ENCODE measurements at places on chromosomes 3 and 15.
A peak's percentile ranks its signal among the peaks of the same experiment; 100 is the strongest.

GRCh38 chr3:7518456-7518855 lies 657.5 kb downstream of the GRM7 start:
- DNase-seq = no peak

GRCh38 chr3:150359381-150359780 lies 48.7 kb upstream of the TSC22D2 start:
- DNase-seq = no peak

- no peak for DNase-seq
Measured at GRCh38 chr3:48429317-48429959, 448 bp downstream of the PLXNB1 start.

DNA sequence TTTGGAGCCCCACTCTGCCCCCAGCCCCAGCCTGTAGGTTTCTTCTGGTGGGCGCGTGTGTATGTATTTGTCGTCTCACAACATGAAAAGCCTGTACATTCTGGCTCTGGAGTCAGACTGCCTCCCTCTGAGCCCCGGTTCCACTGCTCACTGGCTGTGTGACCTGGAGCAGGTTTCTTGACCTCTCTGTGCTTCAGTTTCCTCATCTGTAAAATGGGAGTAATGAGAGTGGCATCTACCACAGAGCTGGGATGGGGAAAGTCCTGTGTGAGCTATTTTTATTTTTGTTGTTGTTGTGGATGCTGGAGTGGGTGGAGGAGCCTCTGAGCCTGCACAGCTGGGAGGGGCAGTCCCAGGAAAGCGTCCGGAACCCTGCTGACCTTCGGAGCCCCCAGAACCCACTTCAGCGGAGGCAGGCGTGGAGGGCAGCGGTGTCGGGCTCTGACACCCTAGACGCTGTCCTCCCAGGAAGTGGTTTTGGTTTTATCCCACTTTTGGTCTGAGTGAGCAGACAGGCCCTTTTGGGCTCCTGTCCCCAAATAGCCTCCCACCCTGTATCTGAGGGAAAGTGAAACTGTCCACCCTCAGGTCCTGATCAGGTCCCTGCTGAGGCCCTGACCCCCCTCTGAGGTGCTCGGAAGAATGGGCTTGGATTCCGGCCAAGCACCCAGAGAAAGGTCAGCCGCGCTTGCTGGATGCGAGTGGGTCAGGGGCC lies 103.5 kb downstream of the CHSY1 start:
- DNase-seq = no peak

DNA sequence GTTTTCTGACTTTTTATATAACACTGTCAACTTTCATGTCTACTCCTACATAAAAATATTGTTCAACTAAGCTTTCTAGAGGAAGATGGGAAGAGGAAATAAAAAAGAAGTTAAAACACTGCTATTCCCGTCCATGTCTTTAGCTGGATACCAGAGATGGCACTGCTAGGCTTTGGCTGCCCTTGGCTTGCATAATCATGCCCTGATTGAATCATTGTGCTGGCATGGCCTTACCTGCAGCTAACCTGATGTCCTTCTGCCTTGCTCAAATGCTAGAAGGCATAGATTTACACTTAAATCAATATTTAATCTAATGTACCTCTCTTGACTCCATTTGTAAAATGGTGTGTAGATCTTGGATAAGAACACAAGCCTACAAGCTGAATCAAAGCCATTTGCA lies 539.7 kb upstream of the IL12A start:
- DNase-seq = no peak

DNA sequence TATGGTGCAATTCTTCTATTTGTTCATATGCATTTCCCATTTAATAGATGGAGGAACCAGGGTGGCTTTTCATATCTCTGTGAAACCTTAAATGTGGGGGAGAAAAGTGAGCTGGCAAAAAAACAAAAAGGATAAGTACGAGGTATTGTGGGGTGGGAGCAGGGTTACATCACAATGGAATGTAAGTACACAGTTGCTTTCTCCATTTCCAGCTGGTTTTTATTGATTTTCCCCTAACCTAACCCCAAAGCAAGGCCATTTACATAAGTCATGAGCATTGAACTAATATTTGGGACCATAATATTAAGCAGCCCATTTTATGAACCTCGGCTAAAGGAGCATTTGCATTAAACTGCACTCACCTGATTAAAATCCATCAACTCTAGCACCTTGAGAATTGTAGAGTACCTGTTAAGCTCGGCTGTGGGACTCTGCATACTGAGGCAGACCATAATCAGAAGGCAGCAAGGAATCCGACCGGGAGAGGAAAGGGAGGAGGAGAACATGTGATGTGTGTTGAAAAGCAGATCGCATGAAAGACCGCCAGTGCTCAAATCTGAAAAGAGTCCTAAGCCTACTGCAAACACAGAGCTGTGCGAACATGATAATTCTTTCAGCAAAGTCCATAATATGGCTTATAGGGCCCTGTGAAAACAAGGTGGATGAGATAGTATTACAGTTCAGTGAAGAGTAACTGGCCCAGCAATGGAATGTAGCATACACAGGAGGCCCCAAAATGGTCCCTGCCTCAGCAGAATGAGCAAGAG lies 513.4 kb downstream of the FHIT start:
- DNase-seq = no peak

DNA sequence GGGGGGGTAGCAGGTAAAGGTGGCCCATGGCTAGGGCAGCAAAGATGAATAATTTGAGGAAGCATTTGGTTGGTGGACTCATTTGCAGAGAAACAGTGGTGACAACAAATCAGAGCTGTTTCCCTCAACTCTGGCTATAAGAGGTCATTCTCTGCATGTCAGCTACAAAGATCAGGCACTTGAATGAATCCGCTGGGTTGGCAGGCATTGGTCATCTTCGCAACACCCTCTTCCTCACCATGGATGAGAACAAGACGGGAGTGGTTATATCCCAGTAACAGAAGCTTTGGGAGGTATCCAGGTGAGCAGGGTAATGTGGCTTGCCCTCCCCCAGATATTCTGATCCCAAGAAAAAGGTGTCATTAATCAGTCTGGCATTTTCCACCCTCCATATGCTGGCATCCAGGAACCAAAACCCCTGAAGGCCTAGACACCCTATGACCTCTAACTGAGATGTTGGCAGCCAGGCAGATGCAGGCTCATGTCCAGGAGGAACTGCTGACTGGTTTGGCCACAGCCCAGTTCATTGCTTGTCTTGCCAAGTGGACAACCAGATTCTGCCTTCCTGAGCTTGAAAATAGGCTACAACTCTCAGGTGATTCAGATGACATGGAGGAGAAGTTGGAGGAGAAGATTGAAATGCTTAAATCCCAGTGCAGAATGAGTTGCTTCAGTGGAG lies 108.9 kb upstream of the TRIM42 start:
- no peak for DNase-seq

GRCh38 chr3:157232141-157232540 lies 72.2 kb upstream of the CCNL1 start:
- DNase-seq = no peak

DNA sequence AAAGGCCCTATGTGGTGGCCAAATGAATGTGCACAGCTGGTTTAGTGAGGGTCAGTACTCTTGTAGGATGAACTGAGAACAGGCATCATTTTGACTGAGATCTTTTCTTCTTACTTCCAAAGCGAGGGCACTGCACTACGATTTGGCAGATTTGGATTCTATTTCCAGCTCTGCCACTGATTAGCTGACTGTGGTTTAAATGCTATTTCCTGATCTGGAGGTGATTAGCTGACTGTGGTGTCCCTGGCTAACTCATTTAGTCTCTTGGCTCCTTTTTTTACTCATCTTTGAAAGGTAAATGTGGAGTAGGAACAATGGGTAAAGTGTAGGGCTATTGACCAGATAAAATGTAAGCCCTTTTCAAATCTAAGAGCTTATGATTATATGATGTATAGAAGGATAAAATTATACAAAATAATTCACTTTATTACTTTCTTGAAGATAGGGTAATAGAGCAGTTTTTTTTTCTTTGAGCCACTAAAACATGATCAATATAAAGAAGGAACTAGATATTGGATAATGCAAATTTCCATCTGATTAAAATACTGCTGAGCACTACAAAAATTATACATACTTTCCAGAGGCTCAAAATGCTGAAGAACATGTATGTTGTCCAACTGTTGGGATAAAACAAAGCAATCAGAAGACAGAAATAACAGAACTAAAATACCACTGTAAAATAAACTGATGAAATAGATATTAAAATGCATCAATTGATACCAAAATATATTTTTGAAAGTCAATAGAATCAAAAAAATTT lies 39.7 kb upstream of the PLOD2 start:
- DNase-seq = no peak

GRCh38 chr3:81443457-81443782 lies 318.0 kb downstream of the GBE1 start:
- DNase-seq = no peak

DNA sequence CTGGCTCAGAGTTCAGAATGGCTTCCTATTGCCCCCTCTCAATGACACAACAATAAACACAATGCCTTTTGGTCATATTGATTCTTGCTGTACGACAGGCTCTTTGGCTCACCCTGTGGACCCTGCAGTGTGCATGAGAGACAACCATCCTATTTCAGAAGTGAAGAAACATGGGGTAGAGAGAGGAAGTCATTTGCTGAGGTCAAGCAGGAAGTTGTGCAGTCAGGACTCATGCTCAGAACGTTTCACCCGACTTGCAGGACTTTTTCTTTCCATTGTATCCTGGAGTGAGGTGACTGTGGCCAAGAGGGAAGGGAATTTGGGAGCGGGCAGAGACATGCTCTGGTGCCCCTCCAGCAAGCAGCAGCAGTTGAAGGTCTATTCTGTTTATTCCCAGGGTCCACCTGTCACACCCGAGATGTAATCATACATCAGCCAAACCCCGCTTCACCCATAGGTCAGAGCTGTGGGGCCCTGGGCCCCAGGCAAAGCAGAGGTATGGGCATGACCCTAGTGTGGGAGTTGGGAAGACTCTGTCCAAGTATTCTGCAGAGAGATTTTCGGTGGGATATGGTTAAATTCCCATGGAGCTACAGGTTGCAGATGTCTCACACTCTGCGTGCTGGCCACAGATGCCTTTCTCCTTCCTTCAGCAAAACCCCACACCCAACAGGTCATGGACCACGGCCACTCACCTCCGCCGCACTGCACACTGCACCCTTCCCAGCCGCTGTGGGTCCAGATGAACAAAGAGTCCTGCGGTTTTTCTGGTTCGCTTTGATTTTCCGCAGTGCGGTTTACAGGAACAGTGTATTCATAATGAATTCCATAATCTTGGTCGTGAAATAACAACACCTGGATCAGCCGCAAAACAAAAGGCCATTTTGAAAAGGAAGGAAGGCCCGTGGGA lies 290.6 kb downstream of the ADAMTS17 start:
- DNase-seq = no peak

DNA sequence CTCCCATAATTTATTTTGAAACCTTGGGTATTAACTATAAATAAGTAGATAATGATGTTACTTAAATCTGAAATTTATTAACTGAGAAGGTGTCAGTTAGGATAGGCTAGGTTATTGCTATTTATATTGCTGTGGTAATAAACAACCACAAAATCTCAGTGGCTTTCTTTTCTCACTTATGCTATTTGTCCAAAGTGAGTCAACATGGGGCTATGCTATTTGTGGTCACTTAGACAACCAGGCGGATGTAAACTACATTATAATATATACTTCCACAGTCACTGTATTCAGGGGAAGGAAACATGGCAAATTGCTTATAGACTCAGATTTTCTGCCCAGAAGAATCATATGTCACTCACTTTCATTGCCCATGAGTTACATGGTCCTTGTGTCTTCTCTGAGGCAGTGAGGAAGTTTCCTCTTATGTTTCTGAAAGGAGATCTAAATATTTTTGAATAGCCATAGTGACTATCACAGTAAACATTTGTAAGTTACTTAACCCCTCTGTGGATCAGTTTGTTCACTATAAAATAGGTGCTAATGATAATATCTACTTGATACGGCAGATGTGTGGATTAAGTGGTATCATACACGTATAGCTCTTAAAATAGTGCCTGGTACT lies 19.8 kb downstream of the HMG20A start:
- no peak for DNase-seq

DNA sequence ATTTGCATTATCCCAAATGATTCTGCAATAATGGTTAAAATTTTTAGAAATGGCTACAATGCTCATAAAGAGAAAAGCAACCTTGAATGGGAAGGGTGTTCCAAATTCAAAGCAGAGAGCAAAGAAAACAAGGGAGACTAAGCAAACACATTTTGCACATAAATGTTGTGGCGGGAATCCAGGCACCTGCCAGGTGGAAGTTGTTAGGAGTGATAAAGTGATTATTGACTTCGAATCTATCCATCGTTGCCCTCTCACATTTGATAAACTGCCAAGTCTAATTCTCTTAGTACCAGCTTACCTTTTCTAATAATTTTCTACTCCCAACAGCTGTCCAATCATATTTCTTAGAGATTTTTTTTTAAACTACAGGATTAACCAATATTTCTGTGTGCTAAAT lies 244.5 kb downstream of the CACNA2D3 start:
- DNase-seq = no peak

GRCh38 chr15:62848632-62849050 lies 193.9 kb upstream of the TPM1 start:
- DNase-seq = no peak

- no peak for DNase-seq
Measured at GRCh38 chr15:22967084-22967770, 12.9 kb downstream of the CYFIP1 start.

DNA sequence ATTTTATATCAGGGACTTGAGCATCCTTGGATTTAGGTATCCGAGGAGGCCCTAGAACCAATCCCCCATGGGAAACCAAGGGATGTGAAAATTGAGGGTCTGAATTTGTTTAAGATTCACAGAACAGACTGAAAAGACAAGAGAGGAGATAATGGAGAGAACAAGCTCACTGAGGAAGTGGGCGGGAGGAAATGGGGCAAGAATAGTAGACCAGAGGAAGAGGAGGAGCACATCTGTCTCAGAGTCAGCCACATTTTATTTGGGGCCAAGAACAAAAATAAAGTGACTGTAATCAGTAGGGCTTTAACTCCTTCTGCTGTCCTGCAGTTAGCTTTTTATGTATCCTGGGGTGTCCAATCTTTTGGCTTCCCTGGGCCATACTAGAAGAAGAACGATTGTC lies 63.8 kb downstream of the BLM start:
- DNase-seq = peak; percentile 50

- no peak for DNase-seq
Measured at GRCh38 chr3:78235841-78236240, 1195.9 kb downstream of the ROBO2 start.

- no peak for DNase-seq
Measured at GRCh38 chr3:120418446-120418845, 32.3 kb downstream of the FSTL1 start.

- no peak for DNase-seq
Measured at GRCh38 chr3:107236655-107237337, 140.4 kb upstream of the CCDC54 start.

GRCh38 chr3:55558316-55558715 lies 71.2 kb upstream of the WNT5A start:
- DNase-seq = no peak

DNA sequence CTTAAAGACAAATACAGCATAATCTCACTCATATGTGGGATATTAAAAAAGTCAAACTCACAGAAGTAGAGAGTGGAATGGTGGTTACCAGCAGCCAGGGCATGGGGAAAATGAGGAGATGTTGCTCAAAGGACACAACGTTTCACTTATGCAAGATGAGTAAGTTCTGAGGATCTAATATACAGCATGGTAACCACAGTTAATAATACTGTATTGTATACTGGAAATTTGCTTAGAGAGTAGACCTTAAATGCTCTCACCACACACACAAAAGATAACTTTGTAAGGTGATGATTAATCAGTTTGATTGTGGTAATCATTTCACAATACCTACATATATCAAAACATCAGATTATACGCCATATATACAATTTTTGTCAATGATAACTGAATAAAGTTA lies 60.0 kb downstream of the MYH15 start:
- no peak for DNase-seq

- DNase-seq = no peak
Measured at GRCh38 chr3:179933914-179934313, 102.8 kb downstream of the PEX5L start.
